Fibroblast of lung (primary cell): ENCODE measurements at places on chromosomes 3 and 15.

- no peak for DNase-seq
Observed at GRCh38 chr3:89783341-89783927, 676.0 kb downstream of the EPHA3 start.

GRCh38 chr3:97658668-97659285 is 105.8 kb upstream of the ARL6 start:
- DNase-seq: peak; percentile 1

- DNase-seq: no peak
Observed at GRCh38 chr3:149267565-149267964, 45.9 kb upstream of the CP start.

- DNase-seq: no peak
Observed at GRCh38 chr3:190303884-190304283, 18.4 kb downstream of the CLDN1 start.

GRCh38 chr15:87573039-87573438 is 683.5 kb downstream of the NTRK3 start:
- no peak for DNase-seq

DNA sequence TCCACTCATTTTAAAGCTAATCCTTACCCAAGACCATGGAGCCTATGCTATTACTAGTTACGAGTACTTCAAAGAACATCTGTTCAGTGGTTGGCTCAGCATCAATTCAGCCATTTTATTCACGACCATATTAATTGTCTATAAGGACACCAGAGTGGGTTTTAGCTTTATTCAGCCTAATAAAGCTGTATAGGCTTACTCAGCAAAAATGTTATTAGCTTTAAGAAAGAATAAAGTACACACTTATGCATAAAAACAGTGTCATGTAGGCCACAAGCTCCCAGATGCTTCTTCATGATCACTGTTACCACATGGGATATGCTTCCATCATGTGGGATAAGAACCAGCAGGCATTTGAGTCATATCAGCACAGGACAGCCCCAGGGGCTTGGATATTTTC is 87.4 kb upstream of the GPR149 start:
- no peak for DNase-seq

- no peak for DNase-seq
Observed at GRCh38 chr3:183906234-183906921, 21.7 kb upstream of the PARL start.

DNA sequence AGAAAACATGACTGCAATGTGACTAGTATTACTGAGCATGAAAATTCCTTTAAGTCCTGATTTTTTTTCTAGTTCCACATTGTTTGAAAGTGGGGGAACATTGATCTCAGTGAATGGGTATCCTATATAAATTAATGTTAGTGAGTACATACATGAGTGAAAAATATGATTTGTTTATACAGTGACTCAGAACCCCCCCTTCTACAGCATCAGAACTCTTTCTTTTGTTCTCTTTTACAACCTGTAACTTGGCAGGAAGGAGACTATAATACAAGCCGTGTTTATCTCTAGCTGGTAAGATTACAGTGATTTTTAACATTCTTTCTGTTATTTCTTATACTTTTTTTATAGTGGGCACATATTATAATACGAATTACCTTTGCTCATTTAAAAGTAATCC is 384.7 kb downstream of the PDCD6IP start:
- DNase-seq: no peak

- DNase-seq: no peak
Observed at GRCh38 chr3:128616516-128617269, 33.9 kb downstream of the RPN1 start.

DNA sequence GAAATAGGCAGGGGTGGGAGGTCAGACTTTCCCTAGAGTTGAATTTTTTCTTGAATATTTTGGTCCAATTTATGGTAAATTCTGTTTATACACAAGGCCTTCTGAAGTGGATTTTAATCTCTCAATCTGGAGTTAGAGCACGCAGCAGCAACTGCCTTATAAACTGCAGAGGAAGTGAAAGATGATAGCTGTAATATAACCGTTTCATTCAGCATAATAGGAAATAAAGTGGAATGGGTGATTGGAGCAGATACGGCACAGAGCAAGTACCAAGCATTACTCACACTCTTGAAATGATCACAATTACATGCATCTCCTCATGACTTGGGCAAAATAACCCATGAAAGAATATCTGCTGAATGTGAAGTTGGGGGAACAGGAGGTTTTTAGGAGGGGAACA is 106.8 kb downstream of the ARRDC4 start:
- DNase-seq: no peak

- DNase-seq: no peak
Observed at GRCh38 chr15:31478702-31479221, 152.1 kb downstream of the KLF13 start.

DNA sequence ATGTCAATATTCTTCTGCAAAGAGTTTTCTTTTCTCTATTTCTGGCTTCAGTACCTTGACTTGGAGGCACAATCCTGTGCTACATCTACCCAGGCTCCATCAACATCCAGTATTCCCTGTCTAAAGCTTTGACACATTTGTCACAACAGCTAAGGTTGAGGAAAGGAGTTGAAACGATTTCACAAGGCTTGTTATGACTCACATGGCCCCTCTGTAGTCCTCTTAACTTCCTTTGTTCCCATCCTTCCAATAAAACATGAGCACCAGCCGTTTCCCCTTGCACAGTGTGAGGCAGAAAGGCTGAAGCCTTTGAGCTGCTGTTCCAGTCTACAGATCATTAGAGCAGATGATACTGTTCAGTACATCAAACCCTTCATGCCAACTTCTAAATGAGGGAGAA is 163.0 kb upstream of the TMCO5A start:
- peak; percentile 58 for DNase-seq
